T-helper 17 cell (primary cell): ENCODE measurements at places on chromosomes 7 and 10. TPM values are rescaled to one million over a fixed set of nuclear protein-coding genes. Genes with fewer than 3 reads are reported as not detected.

- peaks cover 11% of the 10 kb centered on the region for H3K4me1 ChIP-seq
- H3K4me3 ChIP-seq: no peak overlapping the region
- H3K36me3 ChIP-seq: no peaks in the 10 kb centered on the region
- H3K27ac ChIP-seq: no peak overlapping the region
Measured at GRCh38 chr10:71270301-71271220, 48.5 kb upstream of the SLC29A3 start.

- no peak overlapping the region for H3K4me3 ChIP-seq
- H3K36me3 ChIP-seq: no peaks in the 10 kb centered on the region
- no peak overlapping the region for H3K27ac ChIP-seq
- DNase-seq: no peak
Measured at GRCh38 chr7:22444181-22444971, 55.6 kb downstream of the STEAP1B start.

- no peaks in the 10 kb centered on the region for H3K36me3 ChIP-seq
- no peak for DNase-seq
- no peak overlapping the region for H3K27ac ChIP-seq
- H3K4me1 ChIP-seq: no peaks in the 10 kb centered on the region
- no peak overlapping the region for H3K4me3 ChIP-seq
- H3K27me3 ChIP-seq: no peaks in the 10 kb centered on the region
Measured at GRCh38 chr7:68276725-68277124, 1280.1 kb downstream of the TYW1 start.

DNA sequence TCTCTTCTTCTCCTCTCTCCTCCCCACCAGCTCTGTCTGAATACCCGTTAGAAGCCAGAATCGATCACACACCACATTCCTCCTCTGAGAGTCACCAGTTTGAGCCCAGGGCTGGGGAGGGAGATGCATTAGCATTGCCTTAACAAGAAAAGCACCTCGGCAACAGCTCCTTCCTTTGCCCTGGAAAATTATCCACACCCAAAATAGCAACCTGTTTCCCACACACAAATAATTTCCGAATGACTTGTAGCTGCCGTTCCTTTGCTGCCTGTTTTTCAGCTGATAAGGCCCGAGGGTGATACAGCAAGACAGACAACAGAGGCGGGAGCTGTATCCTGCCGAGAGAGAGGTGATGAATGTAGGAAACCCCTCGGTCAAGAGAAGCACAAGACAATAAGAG is 91.3 kb downstream of the CPXM2 start:
- H3K4me1 ChIP-seq: no peaks in the 10 kb centered on the region
- no peaks in the 10 kb centered on the region for H3K36me3 ChIP-seq
- no peak for DNase-seq
- no peak overlapping the region for H3K27ac ChIP-seq
- H3K27me3 ChIP-seq: peaks cover 8% of the 10 kb centered on the region
- H3K4me3 ChIP-seq: no peak overlapping the region

DNA sequence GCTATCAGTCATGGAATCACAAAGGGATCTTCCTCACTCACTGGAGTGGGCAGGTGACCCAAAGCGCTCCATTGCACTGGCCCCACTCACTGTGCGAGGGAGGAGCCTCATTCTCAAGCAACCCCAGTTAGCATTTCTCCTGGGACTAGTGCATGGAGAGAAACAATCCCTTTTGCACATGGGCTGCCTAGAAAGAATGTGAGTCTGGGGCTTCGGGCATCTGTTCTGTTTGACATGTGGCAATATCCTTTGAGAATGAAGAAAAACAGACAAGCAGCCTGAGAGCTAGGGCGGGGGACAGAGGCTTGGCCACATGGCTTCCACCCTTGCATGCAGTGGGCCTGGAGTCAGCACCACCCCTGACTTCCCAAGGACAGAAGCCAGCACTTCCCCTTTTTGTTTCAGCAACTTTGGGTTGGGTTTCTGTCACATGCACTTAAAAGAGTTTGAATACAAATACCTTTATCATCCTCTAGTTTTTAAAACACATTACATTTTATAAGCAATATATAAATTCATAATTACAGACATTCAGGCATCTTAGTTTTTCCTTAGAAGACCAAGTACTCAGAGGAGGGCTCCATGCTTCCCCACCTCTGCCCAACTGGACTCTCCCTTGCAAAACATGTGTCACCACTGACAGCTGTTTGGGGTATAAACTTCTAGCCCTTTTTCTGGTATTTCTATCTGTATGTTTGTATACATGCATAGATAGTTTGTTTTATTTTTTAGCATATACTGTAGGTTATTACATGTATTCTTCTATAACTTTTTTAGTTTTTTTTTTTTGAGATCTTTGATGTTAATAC is 73.8 kb downstream of the RBM20 start:
- no peak for DNase-seq
- no peak overlapping the region for H3K27ac ChIP-seq
- H3K4me3 ChIP-seq: no peak overlapping the region
- no peaks in the 10 kb centered on the region for H3K27me3 ChIP-seq
- H3K4me1 ChIP-seq: peaks cover 13% of the 10 kb centered on the region
- H3K36me3 ChIP-seq: peaks cover 3% of the 10 kb centered on the region

DNA sequence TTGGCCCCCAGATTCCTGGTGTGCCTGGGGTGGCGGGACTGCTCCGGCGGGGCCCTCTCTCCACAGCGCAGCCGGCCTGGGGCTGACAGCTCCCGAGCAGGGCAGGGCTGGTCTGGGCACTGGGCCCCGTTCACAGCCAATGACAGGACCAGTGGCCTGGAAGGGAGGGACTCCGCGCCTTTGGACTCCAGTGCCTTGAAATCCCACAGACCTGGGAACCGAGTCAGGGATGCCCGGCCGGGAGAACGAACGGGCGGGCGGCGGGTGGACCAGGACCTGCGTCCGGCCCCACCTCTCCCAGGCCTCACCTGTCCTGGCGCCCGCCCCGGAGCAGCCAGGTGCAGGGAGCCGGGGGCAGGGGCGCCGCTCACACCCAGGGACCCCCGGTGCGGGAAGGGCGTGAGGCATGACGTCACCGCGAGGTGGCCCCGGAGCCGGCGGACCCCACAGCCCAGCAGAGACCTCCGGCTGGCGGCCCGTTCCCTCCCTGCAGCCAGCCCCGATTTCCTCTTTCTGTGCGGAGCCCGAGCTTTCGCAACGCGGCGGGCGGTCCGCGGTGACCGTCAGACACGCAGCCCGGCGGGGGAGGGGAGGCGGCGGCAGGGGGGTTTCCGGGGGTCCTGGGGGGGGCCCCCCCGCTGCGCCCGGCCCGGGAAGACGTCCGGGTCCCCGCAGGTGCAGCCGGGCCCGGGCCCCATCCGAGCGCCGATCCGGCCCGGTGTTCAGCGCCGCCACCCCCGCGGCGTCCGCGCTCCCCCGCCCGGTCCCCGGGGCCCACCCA is 743 bp downstream of the ADAP1 start:
- no peaks in the 10 kb centered on the region for H3K36me3 ChIP-seq
- DNase-seq: no peak
- peak overlapping the region; percentile 7 for H3K4me3 ChIP-seq
- H3K4me1 ChIP-seq: peaks cover 2% of the 10 kb centered on the region
- no peak overlapping the region for H3K27ac ChIP-seq

DNA sequence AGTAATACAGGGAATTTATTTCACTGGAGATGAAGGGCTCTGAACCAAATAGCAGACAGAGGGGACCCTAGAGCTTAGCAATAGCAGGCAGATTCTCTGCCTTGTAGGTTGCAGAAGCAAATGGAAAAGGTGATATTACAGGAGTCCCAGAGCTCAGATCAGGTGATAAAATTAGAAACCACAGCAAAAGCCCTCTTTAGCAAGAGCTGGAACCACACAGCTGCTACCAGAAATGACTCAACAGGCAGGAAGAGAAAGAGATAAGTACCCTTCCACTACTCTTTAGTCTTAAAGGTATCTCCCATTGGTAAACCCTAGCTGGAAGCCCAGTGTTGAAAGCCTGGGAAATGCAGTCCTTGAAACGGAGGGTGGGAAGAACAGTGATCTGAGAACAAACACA is 535.6 kb upstream of the GHITM start:
- no peaks in the 10 kb centered on the region for H3K4me1 ChIP-seq
- H3K27ac ChIP-seq: peak overlapping the region; percentile 0
- DNase-seq: no peak
- no peaks in the 10 kb centered on the region for H3K36me3 ChIP-seq
- no peaks in the 10 kb centered on the region for H3K27me3 ChIP-seq
- H3K4me3 ChIP-seq: no peak overlapping the region

GRCh38 chr7:150951521-150951920 is 26.6 kb downstream of the KCNH2 start:
- no peak for DNase-seq
- peaks cover 4% of the 10 kb centered on the region for H3K27me3 ChIP-seq
- peaks cover 3% of the 10 kb centered on the region for H3K4me1 ChIP-seq
- H3K36me3 ChIP-seq: peaks cover 2% of the 10 kb centered on the region

TMEM196 gene
- not detected for total RNA-seq

TMEM139 gene
- total RNA-seq: 0.77 TPM

DKK1 gene
- total RNA-seq: not detected
